ENCODE measurements at places on chromosomes 12 and 14.

DNA sequence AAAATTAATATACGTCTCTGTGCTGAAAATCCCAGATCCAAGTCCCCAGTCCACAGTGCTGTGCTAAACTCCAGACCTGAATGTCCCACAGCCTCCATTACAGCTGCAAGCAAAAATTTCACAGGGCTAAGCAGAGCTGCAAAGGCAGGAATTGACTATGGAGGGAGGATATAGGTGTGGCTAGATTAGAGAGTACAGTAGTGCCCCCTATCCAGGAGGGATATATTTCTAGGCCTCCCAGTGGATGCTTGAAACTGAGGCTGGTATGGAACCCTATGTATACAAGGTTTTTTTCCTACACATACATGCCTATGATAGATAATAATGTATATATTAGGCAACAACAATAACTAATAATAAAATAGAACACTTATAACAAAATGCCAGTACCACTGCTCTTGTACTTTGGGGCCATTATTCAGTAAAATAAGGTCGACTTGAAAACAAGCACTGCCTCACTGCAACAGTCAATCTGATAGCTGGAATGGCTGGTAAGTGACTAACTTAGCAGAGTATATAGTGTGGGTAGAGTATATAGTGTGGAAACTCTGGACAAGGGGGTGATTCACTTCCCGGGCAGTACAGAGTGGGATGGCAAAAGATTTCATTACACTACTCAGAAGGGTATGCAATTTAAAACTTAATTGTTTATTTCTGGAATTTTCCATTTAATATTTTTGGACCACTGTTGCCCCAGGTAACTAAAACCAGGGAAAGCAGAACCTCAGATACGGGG, 82.7 kb downstream of the C14orf132 start:
- DNase-seq, result no peak

DNA sequence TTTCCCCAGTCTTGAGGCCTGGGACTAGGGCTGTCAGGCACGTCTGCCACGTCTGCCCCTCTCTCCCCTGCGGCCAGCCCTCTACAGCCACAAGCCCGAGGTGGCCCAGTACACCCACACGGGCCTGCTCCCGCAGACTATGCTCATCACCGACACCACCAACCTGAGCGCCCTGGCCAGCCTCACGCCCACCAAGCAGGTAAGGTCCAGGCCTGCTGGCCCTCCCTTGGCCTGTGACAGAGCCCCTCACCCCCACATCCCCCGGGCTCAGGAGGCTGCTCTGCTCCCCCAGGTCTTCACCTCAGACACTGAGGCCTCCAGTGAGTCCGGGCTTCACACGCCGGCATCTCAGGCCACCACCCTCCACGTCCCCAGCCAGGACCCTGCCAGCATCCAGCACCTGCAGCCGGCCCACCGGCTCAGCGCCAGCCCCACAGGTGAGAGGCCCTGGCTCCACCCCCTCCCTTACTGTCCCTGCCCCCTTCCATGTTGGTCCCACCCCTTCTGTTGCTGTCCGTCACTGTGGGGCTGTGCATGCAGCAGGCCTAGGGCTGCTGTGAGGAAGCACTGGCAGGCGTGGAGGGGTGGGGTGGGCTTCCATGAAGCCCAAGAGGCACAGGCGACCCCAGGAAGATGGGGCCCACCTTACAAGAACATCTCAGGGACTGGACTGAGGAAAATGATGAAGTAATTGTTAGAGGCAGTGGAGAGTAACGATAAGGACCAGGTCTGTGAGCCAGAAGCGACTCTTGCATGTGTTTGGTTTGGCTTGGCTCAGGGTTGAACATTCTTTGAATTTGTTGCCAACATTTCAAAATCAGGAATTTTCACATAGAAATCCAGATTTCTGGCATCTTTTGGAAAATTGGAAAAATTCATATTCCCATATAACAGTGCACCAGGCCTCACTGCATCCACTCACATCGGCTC, 16.8 kb downstream of the C12orf43 start:
- DNase-seq, result no peak

DNA sequence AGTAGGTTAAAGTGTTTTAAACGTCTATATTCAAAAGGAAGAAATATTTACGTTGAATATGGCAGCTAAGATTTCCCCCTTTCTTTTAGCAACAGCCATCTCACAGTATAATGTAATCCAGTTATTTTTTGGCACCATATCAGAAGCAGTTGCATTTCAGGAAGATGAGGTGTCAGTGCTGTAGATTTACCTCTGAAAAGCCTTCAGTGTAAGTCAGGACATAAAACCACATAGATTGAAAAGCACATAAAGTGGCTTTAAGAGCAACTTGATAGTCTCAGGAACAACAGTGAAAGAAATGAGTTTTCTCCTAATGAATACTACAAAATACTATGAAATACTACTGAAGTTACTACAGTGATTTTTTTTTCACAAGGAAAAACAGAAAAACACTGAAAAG, 6.9 kb downstream of the MLH3 start:
- no peak for DNase-seq

DNA sequence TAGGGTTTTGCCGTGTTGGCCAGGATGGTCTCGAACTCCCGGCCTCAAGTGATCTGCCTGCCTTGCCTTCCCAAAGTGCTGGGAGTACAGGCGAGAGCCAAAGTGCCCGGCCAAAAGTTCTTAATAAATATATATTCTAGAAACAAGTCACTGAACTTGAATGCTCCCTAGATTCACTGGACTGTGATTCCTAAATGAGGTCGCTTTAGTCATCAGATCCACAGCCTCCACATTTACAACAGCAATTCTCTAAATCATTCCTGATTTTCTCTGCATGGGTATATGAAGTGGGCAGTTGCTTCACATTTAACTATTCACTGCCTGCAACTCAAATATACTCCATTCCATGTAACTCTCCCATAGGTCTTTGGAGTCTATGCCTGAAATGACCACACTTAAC, 813.0 kb downstream of the GALC start:
- no peak for DNase-seq

- no peak for DNase-seq
Observed at GRCh38 chr12:83536496-83536895, 849.8 kb downstream of the TMTC2 start.

DNA sequence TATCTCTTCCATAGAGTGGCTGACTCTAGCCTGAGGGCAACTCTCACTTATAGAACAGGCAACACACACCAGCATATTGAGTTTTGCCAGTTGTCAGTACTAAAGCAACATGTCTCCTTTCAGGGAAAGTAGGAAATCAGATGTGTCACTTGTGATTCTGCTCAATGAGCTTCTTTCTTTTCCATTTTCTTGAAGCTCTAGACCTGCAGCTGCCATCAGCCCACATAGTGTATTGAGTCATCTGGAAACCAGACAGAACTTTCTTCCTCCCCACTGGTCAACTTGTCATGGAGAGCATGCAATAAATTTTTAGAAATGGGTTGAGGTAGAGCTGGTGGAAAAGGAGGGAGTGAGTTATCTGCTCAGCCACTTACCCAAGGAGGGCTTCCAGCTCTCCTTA, 209.0 kb upstream of the PLEKHG7 start:
- DNase-seq, result no peak

DNA sequence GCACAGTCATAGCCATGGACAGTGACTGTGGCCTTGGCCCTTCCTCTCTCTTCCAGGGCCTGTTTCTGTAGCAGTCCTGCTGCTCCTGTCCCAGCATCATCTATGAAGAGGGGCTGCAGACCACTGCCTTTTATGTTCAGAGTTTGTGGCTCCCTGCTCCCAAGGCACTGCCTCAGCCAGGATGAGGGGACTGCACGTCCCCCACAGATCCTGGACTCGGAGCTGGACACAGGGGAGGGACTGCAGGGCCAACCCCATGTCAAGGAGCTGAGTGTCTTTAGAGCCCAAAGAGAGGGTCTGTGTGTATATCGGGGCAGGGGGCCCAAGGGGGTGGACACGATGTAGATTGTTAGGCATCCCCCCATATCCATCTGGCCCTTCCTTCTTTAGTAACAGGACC, 60.6 kb upstream of the DIO3 start:
- no peak for DNase-seq

DNA sequence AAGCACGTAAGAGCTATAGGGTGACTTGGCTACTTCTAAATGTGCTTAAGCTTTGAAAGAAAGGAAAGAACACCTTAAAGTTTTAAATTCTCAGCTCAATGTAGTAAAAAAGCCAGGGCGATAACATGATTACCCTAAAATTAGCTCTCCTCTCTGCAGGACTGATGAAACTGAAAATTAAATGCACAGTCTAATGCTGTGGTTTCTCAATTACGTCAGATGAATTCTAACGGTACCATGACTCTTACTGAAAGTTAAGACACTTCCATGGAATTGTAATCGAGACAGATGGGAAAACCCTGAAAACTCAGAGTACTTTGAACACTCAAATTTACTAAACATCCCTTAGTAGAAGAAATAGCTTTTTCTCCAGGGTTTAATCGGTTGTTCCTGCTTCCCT, 25.9 kb upstream of the PRKD1 start:
- DNase-seq, result no peak

- DNase-seq, result no peak
Observed at GRCh38 chr14:55582746-55583145, 2.7 kb downstream of the KTN1 start.

GRCh38 chr12:111450676-111451075, 45.0 kb downstream of the SH2B3 start:
- no peak for DNase-seq

DNA sequence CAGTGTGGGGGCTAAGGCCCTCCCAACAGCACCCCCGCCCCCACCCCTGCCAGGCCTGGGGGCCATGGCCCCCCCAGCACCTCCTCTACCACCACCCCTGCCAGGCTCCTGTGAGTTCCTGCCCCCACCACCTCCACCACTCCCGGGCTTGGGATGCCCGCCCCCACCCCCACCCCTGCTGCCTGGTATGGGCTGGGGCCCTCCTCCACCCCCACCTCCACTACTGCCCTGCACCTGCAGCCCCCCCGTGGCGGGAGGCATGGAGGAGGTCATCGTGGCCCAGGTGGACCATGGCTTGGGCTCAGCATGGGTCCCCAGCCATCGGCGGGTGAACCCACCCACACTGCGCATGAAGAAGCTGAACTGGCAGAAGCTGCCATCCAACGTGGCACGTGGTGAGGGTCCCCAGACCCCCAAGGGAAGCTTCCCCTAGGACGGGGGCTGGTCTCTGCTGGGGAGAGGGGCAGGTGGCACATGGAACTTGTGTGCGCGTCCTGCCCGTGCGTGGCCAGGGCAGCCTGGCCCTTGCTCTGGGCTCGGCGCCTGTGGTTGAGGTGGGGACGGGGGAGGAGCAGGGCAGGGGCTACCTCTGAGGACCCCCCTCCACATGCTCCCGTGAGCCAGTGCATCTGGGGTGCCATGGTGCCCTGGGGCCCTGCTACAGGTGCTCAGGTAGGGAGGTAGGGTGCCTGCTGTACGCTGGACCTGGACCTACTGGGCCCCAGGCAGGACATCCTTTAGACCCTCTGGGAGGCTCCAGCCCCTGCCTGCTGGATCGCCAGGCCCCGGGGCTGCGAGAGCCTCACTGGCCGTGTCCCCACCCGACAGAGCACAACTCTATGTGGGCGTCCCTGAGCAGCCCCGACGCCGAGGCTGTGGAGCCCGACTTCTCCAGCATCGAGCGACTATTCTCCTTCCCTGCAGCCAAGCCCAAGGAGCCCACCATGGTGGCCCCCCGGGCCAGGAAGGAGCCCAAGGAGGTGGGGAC, 16.1 kb upstream of the ADSS1 start:
- no peak for DNase-seq

GRCh38 chr12:91361864-91362263, 179.2 kb upstream of the DCN start:
- no peak for DNase-seq

GRCh38 chr14:49250109-49250508, 336.1 kb downstream of the RPS29 start:
- DNase-seq, result no peak

- no peak for DNase-seq
Observed at GRCh38 chr14:95841668-95842067, 35.0 kb upstream of the TUNAR start.

DNA sequence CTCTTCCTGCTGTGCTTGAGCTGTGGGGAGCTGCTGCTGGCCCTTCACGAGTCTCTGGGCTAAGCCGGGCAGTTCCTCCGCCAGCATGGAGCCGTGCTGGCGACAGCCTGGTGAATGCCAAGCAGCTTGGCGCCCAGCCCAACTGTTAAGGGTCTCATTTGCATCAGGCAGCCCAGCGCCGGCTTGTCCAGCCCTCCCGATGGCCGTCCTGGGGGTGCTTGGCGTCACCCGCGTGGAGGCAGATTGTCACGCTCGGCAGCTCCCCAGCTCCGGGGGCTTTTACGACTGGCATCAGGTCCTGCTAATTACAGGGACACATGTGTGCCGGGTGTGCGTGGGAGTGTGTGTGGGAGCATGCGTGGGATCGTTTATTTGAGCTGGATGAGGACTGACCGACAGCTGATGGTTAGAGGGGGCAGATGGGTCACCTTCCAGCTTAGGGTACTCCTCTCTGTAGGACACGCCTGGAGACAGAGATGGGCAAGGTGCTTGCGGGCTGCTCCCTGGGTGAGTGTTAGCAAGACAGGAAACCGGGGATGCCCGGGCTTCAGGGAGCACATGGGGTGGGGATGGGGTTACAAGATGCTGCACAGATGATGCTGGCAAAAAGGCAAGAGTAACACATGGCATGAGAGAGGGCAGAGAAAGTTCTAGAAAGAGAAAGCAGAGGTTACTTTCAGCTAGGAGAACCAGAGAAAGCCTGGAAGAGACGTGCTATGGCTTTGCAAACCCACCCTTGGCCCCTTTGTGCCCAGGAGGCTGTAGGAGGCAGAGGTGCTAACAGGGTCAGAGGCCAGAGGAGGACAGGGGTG, 64.1 kb downstream of the KIF26A start:
- peak; percentile 60 for DNase-seq

DNA sequence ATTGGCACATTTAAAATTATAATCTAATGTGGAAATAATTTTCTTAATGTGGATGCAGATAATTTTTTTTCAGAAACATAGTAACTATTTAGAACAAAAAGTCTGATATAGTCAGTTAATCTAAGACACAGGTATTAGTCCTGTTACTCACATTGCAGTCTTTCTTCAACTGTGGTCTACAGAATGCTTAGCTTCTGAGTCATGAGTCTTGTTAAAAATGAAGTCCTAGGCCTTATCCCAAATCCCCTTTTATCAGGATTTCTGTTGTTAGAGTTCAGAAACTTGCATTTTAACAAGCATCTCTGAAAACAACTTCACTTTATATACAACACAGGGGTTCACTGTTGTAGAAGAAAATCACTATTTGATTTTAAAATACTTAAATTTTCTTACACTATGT, 112.2 kb downstream of the SLC16A7 start:
- no peak for DNase-seq

DNA sequence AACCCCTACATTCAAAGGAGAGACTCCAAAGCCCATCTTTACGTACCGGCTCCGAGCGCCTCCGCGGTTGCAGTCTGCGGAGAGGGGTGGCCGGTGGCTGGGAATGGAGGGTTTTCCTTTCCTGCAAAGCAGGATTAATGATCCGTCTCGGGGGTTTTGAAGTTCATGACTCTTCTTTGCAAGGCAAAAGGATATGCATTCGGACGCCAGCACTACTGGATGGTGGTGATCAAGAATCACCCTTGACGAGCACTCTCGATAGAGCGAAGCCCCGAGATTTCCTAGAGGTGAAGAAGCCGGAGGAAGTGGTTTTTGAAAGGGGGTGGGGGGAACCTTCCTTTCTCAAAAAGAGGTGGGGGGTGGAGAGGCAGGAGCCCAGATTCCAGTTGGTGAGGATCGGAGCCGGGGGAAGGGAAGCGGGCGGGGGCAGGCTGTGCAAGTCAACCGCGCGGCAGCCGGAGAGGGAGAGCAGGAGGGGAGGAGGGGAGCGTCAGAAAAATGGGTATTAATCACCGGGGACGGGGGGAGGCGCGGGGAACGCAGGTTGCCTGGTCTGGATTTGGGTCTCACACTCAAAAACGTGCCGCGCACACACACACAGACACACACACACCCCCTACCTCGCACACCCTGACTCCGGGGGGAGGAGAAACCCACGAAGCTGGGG, at the start of gene GRIN2B:
Gene GRIN2B (minus strand): TSS at position 307 of the 667 bp plus-strand sequence. CDS start 115,394 bp downstream, outside the sequence.
- DNase-seq, result no peak

- no peak for DNase-seq
Observed at GRCh38 chr12:121649819-121650353, 19.6 kb downstream of the MORN3 start.

Measured in DMS153 (cell line).